ENCODE measurements at places on chromosomes 3 and 15. TPM values are rescaled to one million over a fixed set of nuclear protein-coding genes. Genes with fewer than 3 reads are reported as not detected.
A peak's percentile ranks its signal among the peaks of the same experiment; 100 is the strongest.

The TGM5 gene
- total RNA-seq = not detected

The MESP2 gene
- not detected for total RNA-seq

The ITIH1 gene
- total RNA-seq = not detected

The ZNF502 gene
- total RNA-seq = 6.1 TPM

The UBAP1L gene
- total RNA-seq = 16.6 TPM

The CCDC54 gene
- not detected for total RNA-seq

The CPEB1 gene
- 3.2 TPM for total RNA-seq

The CACNA2D3 gene
- not detected for total RNA-seq

The UNC13C gene
- not detected for total RNA-seq

DNA sequence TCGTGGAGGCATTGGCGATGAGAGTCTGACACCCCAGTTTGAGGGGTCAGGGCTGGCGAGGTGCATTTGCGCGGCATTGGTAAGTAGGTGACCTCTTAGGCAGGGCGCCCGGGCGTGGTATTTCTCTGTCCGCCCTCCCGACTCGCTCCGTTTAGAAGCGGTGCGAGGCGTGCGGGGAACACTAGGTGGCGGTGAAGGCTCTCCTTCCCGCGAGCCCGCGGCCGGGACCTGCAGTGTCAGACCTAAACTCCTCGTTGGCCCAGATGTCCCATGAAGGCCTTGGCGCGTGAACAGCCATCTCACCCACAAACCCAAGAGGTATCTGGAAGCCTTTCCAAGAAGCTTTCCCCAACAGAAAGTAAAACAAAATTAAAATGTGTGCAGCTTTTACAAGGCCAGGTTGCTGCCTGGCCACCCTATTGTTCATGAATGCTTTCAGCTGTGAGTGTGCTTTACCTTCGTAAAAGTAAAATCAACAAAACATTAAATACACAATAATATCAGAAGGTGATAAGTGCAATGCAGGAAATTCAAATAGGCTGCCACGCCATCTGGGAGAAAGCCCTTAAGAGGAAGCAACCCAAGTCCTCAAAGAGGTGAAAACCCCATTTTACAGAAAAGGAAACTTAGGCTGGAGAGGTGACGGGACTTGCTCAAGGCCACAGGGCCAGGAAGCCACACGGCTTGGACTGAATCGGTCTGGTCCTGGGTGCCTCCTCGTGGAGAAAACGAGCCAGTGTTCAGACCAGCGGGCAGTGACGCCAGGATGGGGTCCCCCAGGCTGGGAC is 120.3 kb downstream of the ETFA start:
- peak; percentile 57 for DNase-seq

DNA sequence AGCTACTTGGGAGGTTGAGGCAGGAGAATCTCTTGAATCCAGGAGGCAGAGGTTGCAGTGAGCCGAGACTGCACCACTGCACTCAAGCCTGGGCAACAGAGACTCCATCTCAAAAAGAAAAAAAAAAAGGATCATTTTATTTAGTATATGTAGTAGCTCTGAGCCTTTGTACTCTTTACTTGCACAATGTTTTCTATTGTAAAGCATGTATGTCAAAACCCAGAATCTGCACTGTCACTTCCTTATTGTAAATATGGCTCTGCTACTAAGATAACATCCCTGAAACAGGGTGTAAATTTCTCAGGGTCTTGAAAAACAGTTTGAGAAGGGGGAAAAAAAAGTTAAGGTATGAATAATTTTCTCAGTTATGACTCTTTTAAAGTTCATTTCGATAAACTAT is 35.1 kb downstream of the SLMAP start:
- no peak for DNase-seq

DNA sequence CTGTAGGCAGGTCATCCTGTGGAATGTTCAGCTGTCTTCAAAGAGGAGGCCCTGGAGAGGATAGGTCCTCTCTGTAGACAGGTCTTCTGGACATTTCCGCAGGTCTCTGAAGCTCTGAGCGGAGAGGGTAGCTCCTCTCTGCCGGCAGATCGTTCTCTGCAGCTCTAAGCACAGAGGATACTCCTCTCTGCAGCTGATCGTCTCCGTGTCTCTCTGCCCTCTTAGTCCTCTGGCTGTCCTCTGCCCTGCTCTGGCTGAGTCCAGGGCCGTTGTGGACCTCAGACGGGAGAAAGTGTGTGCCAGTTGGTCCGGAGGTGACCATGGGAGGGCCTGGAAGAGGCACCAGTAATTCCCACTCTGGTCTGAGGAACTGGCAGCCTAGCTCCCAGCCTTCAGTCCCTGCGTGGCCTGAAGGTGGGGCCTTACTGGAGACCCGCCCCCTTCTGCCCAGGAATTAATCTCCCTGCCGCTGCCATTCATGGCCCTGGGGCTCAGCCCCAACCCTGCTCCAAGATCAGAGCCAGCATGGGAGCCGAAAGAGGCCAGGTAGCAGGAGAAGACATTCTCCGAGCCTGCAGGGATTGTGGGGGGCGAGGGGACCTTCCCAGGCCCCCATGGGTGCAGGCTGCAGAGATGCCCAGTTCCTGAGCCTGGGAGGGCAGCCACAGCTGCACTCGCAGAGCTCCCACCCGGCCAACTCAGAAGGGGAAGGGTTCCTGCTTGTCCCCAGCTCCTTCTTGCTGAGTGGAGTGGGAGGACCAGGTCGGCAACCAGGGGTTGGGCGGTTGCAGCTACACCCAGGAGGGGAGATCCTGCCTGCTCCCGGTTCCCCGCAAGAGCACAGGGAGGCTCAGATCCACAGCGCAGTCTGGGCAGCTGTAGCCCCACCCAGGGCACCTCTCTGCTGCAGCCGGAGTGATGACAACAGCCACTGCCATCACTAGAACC is 488.7 kb downstream of the RSL24D1 start:
- no peak for DNase-seq

DNA sequence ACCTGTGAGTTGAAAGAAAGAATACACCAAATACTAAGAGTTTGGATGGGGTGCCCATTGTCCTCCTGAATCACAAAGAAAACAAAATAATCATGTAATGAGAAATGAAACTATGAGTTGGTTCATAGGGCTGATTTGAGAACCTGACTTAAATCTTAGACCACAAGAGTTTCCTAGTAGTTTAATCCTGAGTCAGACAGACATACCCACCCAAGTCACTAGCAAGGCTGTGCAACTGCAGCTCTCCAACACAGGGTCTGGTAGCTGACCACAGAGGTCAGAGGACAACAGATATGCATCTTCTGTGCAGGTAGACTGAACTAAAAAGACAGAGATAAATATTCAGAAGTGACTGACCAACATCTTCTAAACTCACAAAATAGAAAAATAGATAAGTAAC is 296.3 kb upstream of the TMCO5A start:
- DNase-seq = no peak

GRCh38 chr3:141275032-141275422 is 43.4 kb downstream of the PXYLP1 start:
- no peak for DNase-seq

- DNase-seq = peak; percentile 77
Measured at GRCh38 chr3:23805633-23806533, at the start of gene UBE2E1. Gene UBE2E1 (plus strand): TSS chr3:23805955. CDS start chr3:23807270, 1,315 bp downstream.

GRCh38 chr3:186589856-186590579 is 19.5 kb downstream of the DNAJB11 start:
- no peak for DNase-seq

GRCh38 chr3:10760199-10760598 is 55.8 kb upstream of the SLC6A11 start:
- no peak for DNase-seq

DNA sequence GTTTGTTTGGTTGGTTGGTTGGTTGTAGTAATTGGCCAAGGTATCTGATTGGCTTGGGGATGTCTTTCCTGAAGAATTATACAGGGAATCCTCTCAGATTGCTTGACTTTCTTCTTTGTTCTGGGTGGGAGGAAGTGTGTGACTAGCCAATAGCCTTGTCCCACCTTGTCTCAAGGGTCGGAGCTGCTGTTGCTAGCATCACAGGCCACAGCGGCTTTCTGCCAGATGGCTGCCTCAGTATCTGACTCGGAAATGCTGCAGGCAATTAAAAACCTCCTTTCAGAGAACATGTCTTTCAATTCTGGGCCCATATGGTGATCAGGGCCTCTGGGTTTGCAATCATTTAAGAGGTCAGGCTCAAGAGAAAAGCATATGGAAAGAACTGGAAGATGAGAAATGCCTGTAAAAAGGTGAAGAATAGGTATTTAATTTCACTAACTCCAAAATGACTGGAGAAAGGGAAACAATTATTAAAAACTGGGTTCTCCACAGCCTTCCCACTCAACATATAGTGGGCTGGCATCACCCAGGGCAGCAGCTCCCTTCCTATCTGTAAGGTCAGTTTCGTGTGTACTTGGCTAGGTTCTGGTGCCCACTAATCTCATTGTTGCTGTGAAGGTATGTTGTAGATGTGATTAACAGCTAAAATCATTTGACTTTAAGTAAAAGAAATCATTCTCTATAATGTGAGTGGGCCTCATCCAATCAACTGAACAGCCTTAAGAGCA is 32.4 kb downstream of the TGFBR2 start:
- no peak for DNase-seq

DNA sequence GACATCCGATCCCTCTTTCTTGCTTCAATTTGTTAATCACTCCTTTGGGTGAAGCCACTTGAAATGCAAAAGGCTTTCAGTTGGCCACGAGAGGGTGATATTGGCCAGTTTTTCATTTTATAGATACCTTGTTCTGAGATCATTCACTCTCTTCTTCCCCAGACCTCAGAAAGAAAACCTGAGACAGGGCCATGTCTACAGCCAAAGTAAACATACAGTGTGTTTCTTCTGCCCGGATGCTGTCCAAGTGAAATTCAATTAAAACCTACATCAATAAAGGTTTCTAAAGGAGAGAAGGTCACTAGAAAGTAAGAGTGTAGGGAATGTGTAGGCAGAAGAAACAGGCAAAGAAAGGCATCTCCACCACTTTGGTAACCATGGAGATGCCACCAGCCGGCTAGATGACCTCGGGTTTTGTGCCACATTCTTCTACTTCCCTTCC is 39.5 kb upstream of the FMN1 start:
- DNase-seq = peak; percentile 16

DNA sequence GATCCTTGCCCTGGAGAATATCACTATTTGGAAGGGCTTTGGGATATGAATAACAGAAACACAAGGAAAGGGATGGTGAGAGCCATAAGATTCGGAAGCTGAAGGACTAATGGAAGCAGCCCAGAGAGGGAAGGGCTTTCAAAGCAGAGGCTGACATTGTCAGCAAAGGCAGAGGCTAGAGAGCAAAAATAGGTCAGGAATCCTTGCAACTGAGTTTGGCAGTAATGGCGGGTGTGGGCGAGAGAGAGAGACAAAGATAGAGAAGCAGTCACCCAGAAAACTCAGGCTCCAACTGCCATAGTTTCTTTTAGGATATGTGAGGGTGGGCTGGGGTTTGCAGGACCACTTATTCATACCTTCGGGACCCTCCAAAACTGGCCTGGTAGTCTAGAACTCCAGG is 248.6 kb downstream of the OPA1 start:
- DNase-seq = no peak

GRCh38 chr3:126023390-126023789 is 54.4 kb downstream of the ROPN1B start:
- DNase-seq = no peak

DNA sequence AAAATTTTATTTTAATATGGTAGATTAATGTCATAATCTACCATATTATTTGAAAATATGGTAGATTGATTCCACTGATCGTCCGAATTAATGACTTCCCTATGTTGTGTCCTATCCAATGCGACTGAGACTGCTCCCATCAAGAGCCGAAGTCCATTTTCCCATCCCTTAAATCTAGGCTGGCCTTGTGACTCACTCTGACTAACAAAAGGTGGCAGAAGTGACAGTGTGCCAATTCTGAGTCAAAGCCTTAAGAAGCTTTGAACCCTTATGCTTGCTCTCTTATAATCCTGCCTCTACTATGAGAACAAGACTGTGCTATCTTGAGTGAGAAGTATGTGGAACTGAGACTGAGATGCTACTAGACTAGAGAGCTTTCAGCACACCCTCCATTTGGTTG is 387.2 kb downstream of the ROBO1 start:
- DNase-seq = no peak

DNA sequence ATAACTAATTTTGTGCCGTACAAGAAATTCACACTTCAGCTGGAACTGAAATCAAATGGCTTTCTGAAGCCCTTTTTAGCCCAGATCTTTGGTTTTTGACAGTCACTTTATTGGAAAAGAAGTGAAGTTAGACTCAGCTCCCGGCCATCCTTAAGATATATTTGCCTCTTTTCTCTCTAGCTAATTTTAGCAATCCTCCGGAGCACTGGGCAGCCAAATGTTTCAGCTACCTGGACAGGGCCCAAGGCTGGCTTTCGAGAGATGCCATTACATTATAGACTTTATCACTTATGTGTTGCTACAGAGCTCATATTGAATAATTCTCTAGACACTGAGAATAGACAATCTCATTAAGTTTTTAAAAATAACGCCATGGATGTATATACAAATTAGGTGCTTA is 28.5 kb upstream of the RPL39L start:
- no peak for DNase-seq

DNA sequence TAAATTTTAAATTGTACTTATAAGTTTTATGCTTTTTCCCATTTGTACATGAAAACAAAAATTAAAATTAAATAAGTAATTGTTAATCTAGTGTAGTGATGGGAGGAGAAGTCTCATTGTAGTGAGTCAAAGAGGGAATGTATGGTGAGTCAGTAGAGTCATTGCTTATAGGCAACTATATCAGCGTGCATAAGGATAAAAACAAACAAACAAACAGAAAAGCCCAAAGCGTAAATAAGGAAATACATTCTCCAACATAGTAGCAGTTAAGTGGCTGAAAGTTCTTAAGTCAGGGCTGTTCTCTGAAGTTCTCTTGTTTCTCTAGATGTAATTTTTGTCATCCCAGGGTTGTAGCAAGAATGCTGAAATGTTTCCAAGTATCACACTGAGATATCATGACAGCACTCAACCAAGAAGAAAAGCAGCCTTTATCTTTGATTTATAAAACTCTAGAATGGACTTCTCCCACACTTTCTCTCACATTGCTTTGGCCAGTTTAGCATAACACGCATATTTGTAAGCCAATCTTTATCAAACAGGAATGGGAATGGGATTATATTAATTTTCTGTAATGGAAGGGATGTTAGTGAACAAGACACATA is 184.1 kb upstream of the TP63 start:
- no peak for DNase-seq

GRCh38 chr3:174101244-174101643 is 703.7 kb downstream of the NLGN1 start:
- no peak for DNase-seq

- DNase-seq = no peak
Measured at GRCh38 chr15:46322753-46323152, 687.9 kb downstream of the SQOR start.

DNA sequence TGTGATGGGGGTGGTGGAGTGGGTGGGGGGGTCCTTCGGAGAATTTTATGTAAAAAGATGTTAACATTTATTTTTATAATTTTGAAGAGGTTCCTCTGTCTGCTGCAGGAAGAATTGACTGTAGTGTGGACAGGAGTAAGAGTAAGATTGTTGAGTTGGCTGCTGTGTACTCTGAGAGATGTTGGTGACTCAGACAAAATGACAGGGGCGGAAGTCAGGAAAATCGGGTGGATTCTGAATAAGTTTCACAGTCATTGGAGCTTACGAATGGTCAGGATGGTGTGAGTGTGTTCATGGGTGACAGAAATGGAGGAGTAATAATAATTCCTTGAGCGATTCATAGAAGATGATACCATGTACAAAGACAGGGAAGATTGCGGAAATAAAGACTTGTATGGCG is 420.0 kb downstream of the ROBO2 start:
- no peak for DNase-seq
